ENCODE measurements at places on chromosomes 1 and 21. TPM values are rescaled to one million over a fixed set of nuclear protein-coding genes. Genes with fewer than 3 reads are reported as not detected.

Gene NUCKS1
- 483 TPM for polyA plus RNA-seq

Gene HTR1D
- polyA plus RNA-seq = 0.23 TPM

Gene CHODL
- 51.1 TPM for polyA plus RNA-seq

Gene TSTD1
- polyA plus RNA-seq = 44.4 TPM

Gene SH2D1B
- polyA plus RNA-seq = 0.13 TPM

- peak; percentile 27 for DNase-seq
Observed at GRCh38 chr1:181583598-181583997, 100.3 kb downstream of the CACNA1E start.

GRCh38 chr1:176959191-176959820 is 205.2 kb downstream of the ASTN1 start:
- DNase-seq = no peak

GRCh38 chr1:176164014-176164678 is 42.9 kb downstream of the COP1 start:
- no peak for DNase-seq

GRCh38 chr1:32741059-32741412 is 38.5 kb upstream of the SYNC start:
- no peak for DNase-seq

- no peak for DNase-seq
Observed at GRCh38 chr1:78493451-78493850, 2.7 kb downstream of the PTGFR start.

DNA sequence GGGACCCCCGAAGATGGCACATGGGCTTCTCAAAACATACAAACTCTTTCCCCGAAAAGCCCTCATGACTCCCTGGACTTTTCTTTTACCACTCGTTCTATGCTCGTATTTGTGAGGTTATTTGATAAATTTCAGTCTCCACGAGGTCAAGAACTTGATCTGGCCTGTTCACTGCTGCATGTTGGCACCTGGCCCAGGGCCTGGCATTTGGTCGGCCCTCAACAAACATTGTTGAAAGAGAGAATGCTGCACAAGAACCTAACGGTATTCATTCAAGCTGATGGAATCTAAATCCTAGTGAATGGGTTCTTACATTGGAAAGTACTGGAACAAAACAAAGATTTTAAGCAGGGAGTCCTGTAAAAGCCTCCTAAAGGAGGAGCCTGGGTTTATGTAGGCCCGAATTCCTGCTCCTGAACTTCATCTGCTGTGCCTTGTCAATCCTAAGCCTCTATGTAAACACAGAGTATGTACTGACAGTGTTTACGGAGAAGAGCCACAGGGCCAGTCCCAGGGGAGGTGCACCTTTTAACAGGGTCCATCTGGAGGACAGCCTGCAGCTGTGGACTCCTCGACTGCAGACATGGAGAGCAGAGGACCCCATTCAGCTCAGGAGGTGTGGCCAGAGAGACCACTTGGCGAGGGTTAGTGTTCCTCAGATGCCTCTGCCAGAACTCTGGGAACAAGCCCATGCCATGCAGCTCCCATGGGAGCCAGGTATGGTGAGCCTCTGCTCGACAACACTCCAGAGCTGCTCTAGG is 46.9 kb downstream of the L1TD1 start:
- no peak for DNase-seq

DNA sequence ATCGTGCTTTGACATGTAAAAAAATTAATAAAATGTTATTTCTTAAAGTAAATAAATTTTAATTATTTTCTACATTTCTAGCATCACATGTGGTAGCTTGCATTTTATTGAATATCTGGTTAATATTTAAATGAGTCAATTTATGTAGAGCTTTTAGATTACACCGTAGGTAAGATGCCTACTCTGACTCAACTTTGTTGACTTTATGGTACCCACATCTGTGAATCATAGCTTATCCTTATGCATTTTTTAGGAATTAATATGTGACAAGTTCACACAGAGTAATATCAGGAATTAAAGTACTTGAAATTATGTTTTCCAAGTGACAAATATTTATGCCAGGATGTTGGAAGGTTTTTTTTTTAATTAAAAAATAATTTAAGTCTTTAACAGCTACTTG is 120.7 kb downstream of the LEPR start:
- no peak for DNase-seq

DNA sequence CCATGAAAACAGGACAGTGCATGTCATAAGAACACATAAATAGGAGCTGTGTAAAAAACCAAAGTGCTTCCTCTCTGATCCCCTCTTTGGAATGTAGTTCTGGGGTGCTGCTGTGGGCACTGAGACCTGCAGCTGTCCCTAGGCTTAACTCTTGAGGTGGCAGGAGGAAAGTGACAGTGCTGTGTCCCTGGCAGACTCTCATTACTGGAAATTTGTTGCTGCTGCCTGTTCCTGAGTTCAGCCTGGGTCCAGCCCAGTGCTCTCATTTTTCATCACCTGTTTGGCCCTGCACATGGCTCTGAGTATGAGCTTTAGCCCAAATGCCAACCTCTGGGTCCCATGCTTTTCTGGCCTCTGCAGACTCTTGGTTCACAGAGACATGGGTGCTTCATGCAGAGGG is 329.3 kb downstream of the DSCAM start:
- no peak for DNase-seq

DNA sequence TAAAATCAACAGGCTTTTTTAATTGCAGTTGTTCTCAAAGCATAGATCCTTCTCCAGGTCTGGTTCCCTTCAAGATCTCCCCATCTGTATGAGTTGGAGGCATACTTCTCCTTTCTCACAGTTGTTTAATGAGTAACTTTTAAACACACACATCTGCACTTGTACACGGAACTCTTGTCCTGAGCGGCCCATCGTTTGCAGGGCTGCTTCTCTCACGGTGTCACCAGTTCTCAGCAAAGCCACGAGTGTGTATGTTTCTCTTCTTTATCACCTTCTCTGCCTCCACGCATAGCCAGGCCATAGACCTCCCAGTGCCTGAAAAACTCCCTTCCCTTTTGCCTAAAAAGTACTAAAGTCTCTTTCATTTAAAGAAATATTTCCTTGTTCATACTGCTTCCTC is 68.7 kb upstream of the ROR1 start:
- no peak for DNase-seq

DNA sequence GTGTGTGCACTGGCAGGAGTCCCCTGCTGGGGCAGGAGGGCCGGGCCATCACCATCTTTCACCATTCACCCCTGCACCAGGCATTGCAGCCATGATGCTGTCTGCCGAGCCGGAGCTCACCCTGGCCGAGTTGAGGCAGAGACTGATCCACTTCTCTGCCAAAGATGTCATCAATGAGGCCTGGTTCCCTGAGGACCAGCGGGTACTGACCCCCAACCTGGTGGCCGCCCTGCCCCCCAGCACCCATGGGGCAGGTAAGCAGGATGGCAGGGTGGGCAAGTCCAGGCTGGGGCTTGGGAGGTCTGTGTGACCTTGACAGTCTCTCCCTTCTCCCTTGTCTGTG is 18.6 kb downstream of the PCSK9 start:
- DNase-seq = no peak

GRCh38 chr1:223212441-223212840 is 69.4 kb upstream of the TLR5 start:
- DNase-seq = no peak

DNA sequence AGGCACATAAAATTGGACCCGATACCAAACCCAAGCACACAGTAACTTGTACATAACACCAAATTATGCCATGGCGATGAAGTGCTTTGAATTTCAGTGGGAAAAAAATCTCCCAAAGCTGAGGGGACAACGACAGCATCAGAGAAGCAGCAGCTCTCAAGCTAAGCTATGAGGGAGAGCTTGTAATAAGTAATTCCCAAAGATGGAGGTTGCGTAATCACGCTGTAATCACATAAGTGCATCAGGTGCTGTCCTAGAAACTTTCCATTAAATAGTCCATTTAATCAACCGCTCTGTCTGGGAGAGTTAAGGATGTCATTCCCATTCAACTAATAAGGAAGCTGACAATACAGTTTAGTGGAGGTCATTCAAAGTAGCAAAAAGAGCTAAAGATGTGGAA is 37.6 kb upstream of the KRTAP19-8 start:
- DNase-seq = no peak

DNA sequence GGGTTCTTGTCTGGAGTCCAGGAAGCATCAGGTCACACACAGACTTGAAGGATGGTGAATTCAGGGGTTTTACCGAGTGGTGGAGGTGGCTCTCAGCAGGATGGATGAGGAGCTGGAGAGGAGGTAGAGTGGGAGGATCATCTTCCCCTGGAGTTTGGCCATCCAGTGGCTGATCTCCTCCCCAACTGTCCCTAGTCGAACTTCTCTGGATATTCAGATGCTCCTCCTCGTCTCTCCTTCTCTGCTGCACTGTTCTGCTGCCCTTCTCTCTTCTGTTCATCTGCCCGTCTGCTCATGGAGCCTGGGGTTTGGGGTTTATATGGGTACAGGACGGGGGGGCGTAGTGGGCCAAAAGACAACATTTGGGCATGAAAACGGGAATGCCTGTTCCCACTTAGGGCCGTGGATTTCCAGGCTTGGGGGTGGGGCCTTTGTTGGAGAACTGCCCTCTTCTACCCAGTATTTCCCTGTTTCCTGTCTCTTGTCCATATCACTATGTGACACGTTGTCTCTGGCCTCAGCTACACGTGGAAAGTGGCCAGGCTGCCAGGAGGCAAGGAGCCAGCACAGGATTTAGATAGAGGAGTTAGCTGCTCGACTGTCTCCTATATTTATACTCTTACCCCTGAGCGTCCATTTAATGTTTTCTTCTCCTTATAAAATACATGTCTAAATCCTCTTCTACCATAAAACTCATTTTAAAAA is 76.7 kb downstream of the SIPA1L2 start:
- no peak for DNase-seq

DNA sequence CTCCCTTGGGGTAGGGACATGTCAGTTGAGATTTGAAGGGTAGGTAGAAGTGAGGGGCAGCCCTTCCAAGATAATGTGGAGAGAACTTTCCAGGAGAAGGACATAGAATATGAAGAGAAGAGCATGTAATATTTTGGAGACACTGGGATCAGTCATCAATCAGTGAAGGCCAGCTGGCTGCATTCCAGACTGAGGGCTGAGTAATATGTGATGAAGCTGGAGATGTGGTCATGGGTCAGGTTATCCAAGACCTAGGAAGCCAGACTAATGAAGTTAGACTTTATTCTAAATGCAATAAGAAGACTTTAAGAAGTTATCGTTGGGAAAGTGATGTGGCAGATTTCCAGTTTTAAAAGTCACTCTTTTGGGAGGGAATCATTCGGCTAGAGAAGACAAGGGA is 262.0 kb downstream of the HMCN1 start:
- DNase-seq = no peak

DNA sequence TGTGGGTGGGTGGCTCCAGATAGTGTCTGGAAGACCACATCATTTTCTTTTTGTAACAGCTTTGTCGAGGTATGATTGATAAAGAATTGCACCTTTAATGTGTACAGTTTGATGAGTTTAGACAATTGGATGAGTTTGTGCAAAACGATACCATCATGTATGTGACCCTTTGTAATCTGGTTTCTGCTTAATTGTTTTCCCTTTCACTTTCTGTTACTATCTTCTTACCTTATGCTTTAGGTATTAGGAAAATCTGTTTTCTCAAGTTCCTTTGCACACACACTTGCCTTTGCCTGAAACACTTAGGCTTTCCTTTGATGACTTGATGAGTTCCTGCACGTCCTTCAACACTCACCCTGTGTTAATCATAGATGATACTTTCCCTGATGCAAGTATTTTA is 6.8 kb downstream of the OR10Z1 start:
- DNase-seq = no peak

- no peak for DNase-seq
Observed at GRCh38 chr1:30852026-30852425, 56.5 kb downstream of the SDC3 start.

- DNase-seq = no peak
Observed at GRCh38 chr1:118073648-118074435, 111.2 kb downstream of the SPAG17 start.
